ENCODE measurements at places on chromosomes 1 and 21.

DNA sequence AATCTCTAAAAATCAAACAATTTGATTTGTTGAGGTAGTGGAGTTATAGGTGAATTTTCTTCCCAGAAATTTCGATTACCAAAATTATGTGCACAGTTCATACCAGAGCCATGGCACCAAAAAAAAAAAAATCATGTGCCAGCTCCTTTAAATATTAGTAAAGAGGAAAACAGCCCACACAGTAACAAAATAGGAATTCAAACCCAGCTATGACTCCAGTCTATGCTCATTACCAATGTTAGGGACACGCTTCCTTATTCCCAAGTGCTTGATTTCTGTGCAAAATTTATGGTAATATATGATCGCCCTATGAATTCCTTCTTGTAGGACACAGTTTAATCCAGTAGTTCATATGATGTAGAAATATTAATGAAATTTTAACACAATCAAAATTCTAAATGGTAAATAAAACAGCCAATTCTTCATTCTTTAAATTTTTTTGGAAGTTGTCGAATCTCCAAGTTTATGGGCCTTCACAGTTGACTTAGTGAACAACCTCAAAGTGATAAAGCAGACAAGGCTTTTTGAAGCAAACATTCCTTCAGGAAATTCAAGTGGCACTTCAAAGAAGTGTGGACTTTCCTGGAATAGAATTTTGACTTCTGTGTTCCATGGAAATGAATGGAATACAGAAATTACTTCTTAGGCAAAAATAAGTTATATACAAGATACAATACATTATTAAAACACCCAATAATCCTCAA is 1.9 kb downstream of the TOR1AIP2 start:
- DNase-seq, result no peak

GRCh38 chr1:7970246-7970645 is 8.7 kb downstream of the PARK7 start:
- DNase-seq, result no peak

DNA sequence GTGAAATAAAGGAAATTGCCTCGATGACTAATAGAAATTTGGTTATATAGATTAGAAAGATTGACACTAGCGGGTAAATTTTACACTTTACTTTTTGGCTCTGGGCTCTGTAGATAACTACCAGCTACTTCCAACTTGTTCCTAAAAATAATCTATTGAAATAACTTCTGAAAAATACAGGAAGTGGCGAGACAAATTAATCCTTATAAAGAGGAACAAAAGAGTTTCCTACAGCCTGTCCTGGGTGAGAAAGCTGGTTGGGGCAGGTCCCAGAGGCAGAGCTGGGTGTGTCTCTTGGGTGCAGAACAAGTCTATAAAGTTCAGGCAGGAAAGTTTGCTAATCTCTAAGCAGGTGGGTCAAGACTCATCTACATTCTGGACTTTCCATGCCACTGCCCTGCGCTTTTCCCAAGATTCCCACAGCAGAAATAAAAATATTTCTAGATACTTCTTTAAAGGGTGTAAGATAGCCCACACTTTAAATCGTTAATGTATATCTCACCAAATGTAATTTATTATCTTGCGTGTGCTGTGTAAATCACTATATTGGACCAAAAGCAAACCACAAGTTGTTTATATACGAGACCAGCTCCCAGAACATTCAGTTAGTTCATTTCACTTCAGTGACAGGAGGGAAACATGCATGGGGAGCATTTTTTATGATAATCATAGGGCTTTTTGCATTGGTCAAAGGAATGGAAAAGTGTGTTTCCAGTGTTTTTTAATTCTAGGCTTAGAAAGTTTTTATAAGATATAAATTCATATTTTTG is 70.1 kb upstream of the NRIP1 start:
- peak; percentile 39 for DNase-seq

GRCh38 chr1:150005606-150006005 is 4.9 kb downstream of the OTUD7B start:
- DNase-seq, result no peak

GRCh38 chr1:197967066-197967465 is 49.9 kb downstream of the LHX9 start:
- DNase-seq, result no peak

DNA sequence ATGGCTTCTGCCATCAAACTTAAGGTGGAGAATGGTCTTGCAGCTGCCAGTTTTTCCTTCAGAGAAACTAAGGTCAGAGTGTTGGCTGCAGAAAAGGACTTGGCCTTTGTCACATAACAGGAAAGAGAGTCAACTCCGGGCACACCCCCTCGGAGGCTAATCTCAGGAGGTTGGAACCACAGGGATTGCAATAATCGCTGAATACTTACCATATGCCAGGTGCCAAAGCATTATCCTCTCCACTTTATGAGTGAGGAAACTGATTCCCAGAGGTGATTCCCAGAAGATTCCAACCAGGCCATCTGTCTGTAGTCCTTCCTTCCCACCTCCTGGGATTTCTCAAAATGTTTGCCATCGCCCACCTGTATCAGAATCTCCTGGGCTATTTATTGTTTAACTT is 54.0 kb downstream of the LACTBL1 start:
- DNase-seq, result no peak

- DNase-seq, result no peak
Measured at GRCh38 chr21:31348188-31348587, 4.1 kb upstream of the TIAM1 start.

GRCh38 chr1:39940980-39941871 is 13.7 kb upstream of the MFSD2A start:
- no peak for DNase-seq

GRCh38 chr1:27966402-27967105 is 6.8 kb downstream of the XKR8 start:
- no peak for DNase-seq

- no peak for DNase-seq
Measured at GRCh38 chr1:170044187-170044586, 30.3 kb downstream of the KIFAP3 start.

DNA sequence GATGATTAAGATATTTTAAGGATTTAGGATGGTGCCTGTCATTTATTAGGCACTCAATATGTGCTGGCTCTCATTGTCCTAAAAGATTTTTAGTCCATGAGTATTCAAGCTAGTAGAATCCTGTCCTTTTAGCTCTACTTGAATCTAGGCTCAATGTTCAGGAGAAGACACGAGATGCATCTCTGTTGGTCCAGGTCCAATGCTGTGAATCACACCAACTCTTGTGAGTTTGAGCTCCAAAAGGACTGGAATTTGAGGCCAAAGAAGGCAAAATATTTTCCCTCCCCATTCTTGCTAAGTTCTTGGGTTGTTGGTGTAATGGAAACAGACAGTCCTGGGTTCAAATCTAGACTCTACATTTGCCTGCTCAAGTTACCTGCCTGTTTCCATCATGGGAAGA is 1.4 kb upstream of the PODN start:
- no peak for DNase-seq

DNA sequence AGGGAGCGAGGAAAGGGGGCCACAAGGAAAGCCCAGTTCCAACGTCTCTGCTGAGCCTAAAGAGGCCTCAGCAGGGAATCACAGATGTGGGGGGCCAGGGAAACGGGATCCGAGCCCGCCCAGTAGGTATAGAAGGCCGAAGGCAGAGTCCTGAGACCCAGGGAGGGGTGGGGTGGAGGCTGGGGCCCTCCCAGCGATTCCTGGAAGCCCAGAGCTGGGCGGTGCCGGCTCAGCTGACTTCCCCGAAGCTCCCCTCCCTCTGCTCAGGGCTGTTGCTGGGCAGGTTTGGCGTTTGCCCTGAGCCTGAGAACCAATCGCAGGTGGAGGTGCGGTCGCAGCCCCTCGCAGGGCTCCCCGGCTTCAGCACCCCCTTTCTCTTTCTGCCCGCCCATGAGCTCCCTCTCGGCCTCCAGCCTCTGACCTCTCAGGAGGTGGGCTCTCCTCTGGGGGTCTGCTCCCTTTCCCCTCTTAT is 12.8 kb downstream of the ADAMTSL4 start:
- DNase-seq, result peak; percentile 72

GRCh38 chr21:38495696-38496095 is 2.6 kb downstream of the ERG start:
- DNase-seq, result no peak

DNA sequence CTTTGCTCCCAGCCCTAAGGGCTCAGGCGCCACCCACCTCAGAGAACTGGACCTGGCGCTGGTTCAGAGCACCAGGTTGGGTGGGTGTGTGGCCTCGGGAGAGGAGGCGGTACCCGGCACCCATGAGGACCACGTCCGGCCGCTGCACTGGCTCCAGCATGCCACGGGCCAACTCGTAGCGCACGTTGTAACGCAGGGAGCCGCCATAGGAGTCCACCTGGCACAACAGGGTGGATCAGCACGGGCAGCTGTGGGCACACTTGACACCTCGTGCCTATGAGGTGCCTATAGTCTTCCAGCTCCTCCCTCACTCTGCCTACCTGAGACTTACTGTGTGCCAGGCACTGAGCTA is 56.5 kb downstream of the HSPG2 start:
- DNase-seq, result no peak

GRCh38 chr1:22826604-22827580 is 116.3 kb downstream of the EPHB2 start:
- no peak for DNase-seq

DNA sequence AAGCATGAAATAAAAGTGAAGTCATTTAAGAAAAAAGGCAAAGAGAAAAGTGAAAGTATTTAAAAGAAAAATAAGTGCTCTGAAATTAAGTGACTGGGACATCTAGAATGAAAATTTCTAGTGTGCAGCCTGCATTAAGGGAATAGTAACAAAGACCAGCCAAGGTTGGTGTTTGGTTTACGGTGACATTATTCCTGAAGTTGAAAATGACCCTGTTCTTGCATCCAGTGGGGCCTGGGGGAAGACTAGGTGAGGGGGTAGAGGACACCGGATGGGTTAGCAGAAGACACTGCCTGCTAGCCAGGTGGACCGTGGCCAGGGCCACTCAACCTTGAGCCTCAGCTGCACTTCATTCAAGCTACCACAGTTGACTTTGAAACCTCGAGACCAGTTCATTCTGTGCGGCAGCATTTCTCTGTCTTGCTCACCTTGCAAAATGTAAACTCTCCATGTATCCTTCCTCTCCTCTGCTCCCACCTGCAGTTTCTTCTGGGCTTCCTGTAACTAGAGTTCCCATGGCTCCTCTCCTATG is 14.3 kb upstream of the KCNK1 start:
- no peak for DNase-seq

GRCh38 chr1:26999440-26999987 is 6.0 kb downstream of the TRNP1 start:
- no peak for DNase-seq
